Pulmonary artery endothelial cell (primary cell): ENCODE measurements at places on chromosomes 12 and 14.

DNA sequence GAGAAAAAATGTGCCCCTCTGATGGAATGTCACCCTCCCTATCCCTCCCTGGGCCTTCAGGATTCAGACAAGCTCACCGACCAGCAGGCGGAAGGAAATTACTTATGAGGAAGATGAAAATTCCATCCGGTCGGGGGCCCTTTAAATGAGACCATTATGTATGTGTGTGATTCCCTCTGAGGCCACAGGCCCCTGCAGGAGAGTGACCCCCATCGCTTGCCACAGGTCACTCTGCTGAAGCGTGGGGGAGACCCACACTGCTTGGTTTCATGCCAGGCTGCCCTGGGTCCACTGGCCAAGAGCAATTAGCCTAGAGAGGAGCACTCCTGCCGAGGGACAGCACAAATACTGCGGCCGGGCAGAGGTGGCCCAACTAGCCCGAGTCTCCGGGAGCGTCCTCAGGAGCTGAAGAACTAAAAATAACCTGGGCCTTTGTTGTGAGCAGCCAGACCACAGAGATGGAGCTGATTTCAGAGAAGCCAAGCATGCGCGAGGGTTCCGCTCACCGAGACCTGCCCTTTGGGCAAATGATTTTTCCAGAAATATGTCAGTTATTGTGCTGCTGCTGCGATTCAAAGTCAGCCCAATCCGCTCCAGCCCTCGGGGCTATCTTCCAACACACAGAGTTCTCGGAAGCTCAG, 276.4 kb downstream of the DPF3 start:
- no peak for DNase-seq

DNA sequence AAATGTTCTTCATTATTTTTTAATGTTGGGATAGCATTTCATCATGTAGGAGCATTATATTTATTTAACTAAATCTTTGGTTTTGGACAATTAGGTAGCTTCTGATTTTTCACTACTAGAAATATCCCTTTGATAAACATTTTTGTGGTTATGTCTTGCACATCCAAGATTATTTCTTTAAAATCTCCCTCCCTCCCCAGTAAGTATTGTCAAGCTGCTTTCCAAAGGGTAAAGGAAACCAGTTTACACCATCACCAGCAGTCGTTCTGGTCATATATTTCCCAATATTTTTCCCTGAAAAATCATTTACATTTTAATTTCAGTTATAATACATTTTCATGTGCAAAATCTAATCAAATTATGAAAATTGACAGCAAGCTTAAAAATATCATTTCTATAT, 11.1 kb downstream of the CD69 start:
- DNase-seq = no peak

- DNase-seq = no peak
Observed at GRCh38 chr12:51714666-51715065, 123.6 kb downstream of the SCN8A start.

- DNase-seq = no peak
Observed at GRCh38 chr12:77599782-77600467, 230.8 kb upstream of the NAV3 start.

DNA sequence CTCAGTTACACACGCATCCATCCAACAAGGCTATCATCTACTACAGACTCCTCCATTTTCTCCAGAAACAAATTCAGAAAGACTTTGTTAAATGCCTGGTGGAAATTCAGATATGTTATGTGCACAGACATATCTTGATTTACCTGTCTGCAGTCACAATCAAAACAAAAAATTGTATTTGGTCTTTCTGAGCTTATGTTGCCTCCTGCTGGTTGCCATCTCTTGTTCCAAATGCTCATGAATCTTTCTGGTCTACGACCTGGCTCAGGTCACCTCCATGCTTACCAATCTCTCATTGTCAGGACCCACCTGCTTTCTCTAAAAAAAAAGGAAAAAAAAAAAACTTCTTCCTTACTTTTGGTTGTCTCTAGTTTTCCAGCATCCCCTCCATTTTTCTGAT, 169.2 kb upstream of the PLXNC1 start:
- no peak for DNase-seq

GRCh38 chr12:74646831-74647230, 109.2 kb downstream of the ATXN7L3B start:
- DNase-seq = no peak

DNA sequence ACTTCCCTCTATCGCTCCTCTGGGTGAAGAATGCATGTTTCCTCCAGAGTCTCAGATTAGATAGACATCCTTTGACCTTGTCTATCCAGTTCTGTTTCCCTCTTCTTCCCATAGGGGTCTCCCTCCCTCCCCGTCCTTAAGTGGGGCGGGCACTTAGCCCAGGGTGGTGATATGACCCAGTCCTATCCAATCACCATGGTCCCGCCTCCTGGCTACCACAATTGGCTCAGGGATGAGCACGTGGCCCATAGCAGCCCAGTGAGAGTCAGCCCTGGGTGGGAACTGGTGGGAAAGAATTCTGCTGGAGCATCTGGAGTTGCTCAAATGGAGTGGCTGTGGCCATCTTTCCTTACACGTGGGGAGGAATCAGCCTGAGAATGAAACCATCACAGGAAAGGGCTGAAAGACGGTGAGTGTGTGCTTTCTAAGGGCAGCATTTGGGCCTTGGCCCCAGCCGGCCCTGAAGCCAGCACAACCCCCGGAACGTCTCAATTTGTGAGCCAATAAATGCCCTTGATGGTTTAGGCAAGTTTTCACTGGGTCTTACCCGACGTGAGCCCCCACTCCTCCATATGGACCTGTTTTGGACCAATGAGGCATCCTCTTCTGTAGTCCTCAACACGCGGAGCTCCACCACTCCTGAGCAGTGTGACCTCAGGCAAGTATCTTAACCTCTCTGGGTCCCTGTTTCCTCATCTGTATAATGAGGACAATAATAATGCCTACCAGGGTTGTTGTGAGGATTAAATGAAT, 14.4 kb upstream of the MLXIP start:
- DNase-seq = peak; percentile 87

- DNase-seq = no peak
Observed at GRCh38 chr12:124852329-124852831, 11.3 kb downstream of the SCARB1 start.

GRCh38 chr14:96118391-96118790, 79.2 kb downstream of the C14orf132 start:
- DNase-seq = no peak

- no peak for DNase-seq
Observed at GRCh38 chr14:61559641-61560201, 135.6 kb upstream of the HIF1A start.

DNA sequence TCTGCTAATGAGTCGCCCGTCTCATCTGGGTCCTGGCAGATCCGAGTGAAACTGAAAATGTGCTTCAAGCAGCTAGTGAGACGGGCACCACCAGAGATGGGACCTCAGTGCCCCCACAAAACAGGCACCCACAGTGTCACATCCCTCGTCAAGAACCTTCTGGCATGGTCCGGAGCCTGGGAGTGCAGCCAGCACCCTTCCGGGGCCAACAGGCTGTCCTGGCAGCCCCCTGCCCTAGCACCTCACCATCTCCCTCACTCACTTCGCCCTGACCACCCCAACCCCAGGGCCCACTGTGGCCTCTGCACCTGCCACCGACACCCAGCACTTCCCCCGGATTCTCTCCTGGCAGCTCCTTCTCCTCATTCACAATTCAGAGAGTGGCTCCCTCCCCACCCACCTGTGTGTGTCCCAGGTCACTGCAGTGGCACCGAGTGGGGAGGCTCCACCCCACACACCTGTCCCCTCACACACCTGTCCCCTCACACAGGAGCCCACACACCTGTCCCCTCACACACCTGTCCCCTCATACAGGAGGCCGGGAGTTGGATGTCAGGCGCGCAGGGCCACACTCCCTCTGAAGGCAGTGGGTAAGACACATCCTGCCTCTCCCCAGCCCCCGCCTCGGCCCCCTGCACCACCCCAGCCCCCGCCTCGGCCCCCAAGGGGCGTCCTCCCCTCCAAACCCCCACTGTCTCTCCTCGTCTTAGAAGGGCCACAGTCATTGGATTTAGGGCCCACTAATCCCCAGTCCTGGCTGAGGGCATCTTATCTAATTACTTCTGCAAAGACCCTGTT, 7.9 kb downstream of the GALNT9 start:
- no peak for DNase-seq

DNA sequence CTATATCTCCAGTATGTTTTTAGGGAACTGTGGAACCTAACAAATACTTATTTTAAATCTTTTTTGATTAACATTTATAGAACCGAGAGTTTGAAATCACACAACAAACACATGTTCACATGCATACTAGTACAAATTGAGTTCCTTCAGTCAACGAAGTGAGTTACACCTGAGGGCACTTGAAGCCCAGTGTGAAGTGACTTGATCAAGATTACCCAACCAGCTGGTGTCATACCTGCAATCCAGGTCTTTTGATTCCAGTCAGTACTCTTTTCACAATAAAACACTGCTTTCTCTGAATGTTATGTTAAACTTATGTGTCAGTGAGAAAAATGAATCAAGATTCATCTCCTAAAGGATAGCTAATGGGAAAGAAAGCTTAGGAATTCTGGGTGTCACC, 35.2 kb downstream of the VRK1 start:
- no peak for DNase-seq

GRCh38 chr14:96349286-96350075, 13.7 kb downstream of the ATG2B start:
- no peak for DNase-seq

- DNase-seq = no peak
Observed at GRCh38 chr12:21353948-21354347, 18.8 kb upstream of the IAPP start.

- DNase-seq = no peak
Observed at GRCh38 chr14:61284001-61284400, 2.9 kb upstream of the TMEM30B start.

- DNase-seq = peak; percentile 85
Observed at GRCh38 chr14:60925286-60925685, 55.6 kb downstream of the TRMT5 start.

DNA sequence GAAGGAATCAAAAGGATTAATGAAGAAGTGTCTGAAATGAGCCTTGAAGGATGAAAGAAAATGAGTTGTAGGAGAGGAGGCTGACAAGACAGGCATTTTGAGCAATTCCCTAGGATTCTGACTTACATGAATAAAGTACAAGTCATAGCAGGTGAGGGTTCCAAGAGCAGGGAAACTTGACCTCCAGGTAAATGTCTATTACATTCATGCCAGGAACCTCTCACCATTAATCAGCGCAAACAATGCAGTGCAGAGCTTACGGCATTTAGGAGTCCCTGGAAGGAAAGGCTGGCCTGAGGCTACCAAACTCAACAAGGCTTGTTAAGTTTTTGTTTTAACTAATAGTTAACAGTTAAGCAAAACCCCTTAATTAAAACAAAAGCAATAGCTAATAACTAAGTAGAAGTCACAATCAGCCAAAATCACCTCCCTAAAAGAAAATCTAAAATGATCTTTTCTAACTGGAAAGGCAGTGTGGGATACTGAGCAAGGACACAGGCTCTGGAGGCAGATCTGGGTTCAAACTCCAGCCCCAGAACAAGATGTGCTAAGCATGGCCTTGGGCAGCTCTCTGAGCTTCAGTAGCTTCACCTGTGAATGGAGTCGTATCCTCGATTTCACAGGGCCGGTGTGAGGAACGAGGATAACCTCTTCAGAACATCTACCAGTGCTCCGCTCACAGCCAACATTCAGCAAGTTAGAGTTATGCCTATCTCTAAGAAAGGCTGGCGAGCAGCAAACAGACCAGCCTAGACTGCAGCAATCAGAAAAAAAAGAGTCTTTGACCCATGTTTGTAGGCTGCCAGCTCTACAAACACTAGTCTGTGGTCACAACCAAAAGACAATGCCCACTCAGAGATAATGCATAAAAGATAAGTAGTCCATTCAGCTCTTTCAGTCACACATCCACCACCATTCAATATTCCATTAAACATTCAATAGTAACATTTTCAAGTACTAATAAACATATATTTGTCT, 16.9 kb downstream of the PPTC7 start:
- DNase-seq = no peak

- DNase-seq = no peak
Observed at GRCh38 chr14:99402950-99403349, 77.7 kb downstream of the SETD3 start.

DNA sequence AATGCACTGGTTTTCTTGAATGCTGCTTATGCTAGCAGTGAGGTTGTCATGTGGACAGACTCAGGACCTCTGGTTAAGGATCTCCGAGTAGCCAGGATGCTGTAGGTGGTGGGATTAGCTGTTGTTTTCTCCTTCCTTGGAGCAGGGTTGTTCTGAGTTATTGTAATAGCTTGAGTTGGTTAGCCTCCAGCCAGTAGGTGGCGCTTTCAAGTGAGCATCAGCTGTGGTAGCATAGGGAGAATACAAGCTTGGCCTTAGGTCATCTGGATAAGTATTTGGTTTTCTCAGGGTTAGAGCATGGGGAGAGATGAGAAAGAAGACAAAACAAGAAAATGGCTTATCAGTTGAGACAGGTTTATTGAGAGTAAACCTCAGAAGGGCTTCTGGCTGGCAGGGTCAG, 299.7 kb upstream of the FBXO33 start:
- DNase-seq = no peak

DNA sequence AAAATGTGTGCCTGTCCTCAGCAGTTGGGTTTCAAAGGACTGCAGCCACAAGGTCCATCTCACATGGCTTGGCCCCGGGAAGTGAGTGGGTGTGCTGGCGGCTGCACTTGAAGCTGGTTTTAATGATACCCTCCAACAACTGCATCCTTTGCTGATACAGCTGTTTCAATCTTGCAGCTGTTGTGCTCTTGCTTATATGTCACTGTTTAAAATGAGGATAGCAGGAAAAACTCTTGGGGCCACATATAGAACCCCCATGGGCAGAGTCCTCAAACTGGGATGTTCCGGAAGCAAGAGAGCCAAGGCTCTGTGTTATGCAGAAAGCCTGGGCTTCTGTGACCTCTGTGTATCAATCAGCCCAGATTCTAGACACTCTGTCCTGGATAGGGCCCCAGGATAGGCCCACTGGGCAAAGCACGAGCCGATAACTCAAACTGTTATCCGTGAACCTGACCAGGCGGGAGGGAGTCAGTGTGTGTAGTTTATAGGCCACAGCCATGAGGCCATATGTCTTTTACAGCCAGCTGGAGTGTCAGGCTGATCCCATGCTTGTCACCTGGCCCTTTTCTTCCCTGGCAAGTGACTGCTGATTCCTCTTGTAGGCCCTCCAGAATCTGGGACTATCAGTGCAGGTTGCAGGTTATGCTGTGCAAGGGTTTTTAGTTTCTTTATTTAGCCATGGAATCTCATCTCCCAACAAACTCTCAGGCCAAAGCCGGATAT, 74.3 kb downstream of the SSPN start:
- DNase-seq = no peak

DNA sequence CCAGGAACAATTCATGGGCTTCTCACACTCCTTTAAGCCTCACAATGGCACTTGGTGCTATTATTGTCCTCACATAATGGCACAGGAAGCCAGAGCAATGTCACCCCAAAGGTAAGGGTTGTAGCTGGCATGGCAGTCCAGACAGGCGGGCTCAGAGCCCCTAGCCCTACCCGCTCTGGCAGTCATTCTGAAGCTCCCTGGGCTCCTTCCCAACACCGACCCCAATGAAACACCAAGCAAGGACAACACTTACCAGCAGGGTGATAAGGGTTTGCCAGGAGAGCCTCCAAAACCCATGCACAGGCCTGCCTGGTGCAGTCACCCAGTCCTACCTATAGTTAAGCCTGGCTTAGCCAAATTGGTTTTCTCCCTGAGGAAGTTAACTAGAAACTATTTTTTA, 30.8 kb downstream of the MAX start:
- no peak for DNase-seq

- DNase-seq = no peak
Observed at GRCh38 chr14:99839696-99840095, 46.5 kb downstream of the EML1 start.

GRCh38 chr12:52645982-52646381, 6.0 kb downstream of the KRT2 start:
- no peak for DNase-seq
